Activated T-cell treated with anti-CD3 and anti-CD28 coated beads for 1 hour (primary cell): ENCODE measurements at places on chromosomes 13 and 19.

DNA sequence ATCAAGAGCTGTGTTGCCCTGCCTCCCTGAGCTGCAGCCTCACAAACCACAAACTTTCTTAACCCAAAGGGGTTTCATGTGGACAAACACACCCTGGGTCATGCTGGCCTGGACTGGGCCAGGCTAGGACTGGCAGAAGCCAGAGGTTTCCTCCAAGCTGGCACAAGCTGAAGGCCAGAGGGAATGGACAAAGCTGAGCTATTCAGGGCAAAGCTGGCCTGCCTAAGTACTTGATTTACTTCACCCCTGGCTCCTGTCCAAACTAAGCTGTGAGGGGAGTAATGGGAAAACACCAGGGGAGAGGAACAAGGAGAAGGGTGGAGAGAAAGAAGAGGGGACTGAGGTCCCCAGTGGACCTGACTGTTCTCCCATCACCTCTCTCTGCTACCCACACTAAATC lies 6.2 kb downstream of the CPAMD8 start:
- DNase-seq: no peak

- DNase-seq: no peak
Measured at GRCh38 chr13:48592688-48593049, 59.8 kb upstream of the RCBTB2 start.

DNA sequence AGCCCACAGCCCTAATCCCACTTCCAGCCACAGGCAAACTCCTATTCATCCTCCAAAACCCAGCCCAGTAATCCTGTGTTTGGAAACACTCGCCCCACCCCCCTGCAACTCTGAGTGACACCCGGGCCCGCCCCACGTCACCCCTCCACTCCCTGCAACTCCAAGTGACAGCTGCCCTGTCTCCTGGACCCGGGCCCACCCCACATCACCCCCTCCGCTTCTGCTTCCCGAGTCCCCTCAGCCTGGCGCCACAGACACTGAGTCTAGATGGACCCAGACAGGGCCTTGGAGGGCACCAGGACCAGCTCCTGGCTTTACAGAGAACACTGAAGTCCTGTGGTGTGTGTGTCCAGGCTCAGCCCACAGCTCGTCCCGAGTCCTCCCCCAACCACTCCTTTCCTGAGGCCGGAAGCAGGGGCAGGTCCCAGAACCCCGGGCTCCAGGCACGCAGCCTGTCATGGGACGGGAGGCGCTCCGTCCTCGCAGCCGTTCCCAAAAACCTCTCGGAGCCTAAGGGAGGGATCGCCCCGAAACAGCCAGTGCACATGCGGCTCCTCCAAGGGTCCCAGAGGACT lies 7.7 kb downstream of the REXO1 start:
- DNase-seq: no peak

GRCh38 chr13:76383676-76384461 lies 502.3 kb downstream of the KCTD12 start:
- no peak for DNase-seq

- DNase-seq: no peak
Measured at GRCh38 chr13:72620874-72621273, 106.6 kb downstream of the MZT1 start.

DNA sequence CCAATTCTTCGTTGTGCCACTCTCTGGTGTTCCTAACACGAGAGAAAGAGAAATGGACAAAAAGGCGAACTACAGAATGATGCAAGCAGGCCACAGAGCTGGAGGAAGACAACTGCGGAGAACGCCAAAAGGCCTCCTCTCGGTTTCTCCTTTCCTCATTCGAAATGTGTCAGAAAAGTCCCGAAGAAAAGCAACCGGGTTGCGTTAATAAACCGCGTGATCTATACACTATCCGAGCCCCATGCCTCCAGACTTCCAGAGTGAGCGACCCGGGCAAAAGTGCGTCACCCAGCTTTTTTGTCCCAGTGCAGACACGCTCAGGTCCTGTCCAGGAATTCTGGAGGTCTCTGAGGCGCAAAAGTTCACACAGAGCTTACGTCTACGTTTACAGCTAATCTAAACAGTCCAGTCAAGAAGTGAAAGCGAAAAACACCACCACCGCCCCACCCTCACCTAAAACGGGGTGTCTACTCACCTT lies 413 bp downstream of the N4BP2L2 start:
- no peak for DNase-seq

- no peak for DNase-seq
Measured at GRCh38 chr19:42367929-42368328, 22.2 kb downstream of the CNFN start.

DNA sequence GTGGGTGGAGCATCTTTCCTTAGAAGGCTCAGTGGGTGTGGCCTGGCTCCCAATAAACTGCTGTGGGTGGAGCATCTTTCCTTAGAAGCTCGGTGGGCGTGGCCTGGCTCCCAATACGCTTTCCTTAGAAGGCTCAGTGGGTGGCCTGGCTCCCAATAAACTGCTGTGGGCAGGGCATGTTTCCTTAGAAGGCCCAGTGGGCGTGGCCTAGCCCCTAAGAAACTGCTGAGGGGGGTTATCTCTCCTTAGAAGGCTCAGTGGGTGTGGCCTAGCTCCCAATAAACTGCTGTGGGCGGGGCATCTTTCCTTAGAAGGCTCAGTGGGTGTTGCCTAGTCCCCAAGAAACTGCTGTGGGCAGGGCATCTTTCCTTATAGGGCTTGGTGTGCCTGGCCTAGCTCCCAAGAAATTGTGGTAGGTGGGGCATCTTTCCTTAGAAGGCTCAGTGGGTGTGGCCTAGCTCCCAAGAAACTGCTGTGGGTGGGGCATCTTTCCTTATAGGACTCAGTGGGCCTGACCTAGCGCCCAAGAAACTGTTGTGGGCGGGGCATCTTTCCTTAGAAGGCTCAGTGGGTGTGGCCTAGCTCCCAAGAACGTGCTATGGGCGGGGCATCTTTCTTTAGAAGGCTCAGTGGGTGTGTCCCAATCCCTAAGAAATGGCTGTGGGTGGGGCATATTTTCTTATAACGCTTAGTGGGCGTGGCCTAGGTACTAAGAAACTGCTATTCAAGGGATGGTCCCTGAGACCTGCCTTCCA lies 10.3 kb downstream of the HSH2D start:
- no peak for DNase-seq

GRCh38 chr19:43674596-43674995 lies 4.6 kb upstream of the PLAUR start:
- DNase-seq: no peak

DNA sequence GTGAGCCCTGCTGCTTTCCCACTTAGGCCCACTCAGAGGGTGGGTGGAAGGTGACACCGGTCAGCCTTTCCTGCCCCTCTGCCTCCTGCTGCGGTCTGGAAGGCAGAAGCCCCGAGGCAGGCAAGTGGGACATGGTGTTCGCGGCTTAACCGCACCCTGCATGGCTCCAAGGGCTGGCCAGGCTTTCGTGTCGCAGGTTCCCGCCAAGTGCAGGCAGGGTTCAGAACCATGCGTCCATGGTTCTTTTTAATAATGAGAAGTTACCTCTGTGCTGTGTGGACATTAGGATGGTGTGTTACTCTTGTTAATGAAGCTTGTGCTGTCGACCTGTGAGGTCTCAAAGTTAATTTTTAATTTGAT lies 986 bp downstream of the DGKH start:
- DNase-seq: no peak

DNA sequence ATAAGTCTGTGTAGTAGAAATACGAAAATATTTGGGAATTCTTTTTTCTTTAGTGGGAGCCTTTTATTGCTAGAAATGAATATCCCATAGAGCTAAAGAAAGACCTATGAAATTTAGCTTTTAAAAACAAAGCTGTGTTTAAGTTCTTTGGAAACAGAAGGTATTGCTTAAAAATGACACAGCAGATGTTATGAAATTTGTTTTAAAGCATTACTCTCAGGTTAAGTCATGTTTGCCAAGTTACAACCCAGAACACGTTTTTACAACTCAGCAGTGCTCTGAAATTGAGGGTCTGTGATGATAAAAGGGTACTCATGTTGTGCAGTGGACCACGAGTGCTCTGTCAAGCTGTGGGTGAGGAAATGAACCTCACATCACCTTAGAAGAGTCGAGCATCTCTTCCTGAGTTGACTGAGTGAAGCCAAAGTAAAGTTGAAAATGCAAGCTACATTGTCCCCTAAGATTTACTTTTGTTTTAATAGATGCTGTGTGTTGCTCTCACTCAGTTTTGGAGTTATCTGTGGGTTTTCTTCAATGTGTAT lies 161.1 kb downstream of the SHISA2 start:
- no peak for DNase-seq

DNA sequence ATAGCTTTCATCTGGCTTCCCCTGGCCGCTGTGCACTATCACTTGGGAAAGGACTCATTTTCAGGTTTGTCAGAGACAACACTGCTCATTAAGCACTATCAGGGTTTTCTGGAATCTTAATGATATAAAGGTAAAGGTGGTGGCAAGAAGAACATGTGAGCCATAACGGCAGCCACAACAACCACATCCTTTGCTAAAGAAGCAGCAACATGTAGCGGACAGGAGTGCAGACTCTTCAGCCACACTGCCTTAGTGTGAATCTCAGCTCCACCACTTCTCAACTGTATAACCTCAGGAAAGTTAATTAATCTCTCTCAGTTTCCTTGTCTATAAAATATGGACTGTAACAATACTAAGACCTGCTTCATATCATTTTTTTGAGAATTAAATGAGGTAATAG lies 24.1 kb upstream of the MIR17HG start:
- no peak for DNase-seq
